H54 (cell line): ENCODE measurements at places on chromosomes 12 and 14.

DNA sequence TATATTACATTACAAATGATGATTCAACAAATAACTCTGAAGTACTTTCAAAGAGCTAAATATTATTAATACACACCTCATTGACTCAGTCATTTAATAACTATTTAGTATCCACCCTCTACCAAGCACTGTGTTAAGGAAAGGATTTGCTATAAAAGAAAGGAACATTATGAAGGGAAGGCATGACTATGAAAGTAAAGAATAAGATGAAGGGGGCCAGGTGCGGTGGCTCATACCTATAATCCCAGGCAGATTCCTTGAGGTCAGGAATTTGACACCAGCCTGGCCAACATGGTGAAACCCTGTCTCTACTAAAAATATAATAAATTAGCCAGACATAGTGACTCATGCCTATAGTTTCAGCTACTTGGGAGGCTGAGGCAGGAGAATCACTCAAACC is 107.9 kb downstream of the PLCZ1 start:
- DNase-seq: no peak

DNA sequence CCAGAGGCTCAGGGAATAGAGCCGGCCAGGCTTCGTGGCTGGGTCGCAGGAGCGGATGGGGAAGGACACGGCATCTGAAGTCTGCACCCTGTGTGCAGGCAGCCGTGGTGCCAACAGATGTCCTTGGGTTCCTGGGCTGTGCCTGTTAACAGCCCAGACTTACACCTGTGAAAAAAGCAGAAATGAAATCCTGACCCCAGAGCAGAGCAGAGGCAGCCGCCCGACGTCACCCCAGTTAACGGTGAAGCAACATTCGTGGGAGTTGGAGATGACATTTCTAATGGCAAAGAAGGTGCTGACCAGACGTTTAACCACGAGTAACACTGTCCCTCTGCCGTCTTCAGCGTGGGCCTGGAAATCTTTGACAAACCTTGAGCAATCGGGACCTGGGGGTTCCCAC is 200.3 kb upstream of the DIO3 start:
- no peak for DNase-seq

- DNase-seq: no peak
These were observed 38.8 kb downstream of the FBXO21 start for GRCh38 chr12:117151403-117152031.

DNA sequence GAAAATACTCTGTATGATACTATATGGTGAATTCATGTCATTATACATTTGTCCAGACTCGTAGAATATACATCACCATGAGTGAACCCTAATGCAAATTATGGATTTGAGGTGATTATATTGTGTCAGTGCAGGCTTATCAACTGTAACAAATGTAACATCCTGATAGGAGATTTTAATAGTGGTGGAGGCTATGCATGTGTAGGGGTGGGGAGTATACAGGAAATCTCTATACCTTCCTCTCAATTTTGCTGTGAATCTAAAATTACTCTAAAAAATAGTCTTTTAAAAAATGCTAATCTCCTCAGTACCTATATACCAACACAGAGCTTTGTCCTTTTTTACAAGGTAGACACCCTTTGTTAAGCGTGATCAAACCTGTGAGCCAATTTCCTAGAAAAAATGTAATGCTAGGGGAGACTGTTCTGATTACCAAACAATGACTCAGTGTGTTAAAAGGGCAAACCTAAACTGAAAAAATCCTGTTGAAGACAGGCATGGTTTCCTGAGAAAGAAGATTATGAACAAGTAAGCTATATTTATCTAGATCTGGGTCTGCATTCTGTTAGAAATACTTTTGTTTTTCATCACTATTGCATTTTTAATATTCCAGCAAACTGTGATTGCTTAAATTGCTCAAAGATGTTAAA is 170.9 kb downstream of the DUSP6 start:
- DNase-seq: peak; percentile 7

DNA sequence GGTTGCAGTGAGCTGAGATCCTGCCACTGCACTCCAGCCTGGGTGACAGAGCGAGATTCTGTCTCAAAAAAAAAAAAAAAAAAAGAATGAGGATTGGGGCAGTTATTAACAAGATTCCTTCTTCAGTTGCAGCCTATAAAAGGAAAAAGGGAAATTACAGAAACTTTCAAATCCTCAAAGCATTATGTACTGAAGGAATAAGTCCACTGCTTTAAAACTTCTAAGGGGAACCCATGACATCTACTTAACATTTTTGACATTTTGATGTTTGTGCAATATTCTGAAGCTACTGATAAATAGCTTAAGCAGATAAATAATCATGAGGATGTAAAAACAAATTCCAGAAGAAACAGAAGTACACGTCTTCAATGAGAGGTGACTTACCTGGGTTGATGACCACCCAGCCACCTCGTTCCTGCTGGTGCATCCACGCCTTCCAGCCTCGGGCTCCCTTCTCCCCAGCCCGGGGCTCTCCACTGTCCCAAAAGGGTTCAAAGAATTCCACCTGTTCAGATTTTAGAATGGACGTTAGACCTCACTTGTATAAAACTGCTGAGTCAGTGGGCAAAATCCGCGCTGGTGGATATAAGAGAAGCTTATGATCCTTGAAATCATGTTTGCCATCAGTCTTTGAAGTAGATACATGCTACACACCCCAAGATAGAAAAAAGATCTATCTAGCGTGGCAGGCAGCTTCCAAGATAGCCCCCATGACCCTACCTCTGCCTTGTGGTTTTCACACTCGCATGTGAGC is 33.7 kb downstream of the NRDE2 start:
- DNase-seq: no peak

GRCh38 chr12:5399266-5399665 is 32.6 kb upstream of the NTF3 start:
- no peak for DNase-seq

- DNase-seq: no peak
These were observed 315.4 kb upstream of the KITLG start for GRCh38 chr12:88895634-88896033.

DNA sequence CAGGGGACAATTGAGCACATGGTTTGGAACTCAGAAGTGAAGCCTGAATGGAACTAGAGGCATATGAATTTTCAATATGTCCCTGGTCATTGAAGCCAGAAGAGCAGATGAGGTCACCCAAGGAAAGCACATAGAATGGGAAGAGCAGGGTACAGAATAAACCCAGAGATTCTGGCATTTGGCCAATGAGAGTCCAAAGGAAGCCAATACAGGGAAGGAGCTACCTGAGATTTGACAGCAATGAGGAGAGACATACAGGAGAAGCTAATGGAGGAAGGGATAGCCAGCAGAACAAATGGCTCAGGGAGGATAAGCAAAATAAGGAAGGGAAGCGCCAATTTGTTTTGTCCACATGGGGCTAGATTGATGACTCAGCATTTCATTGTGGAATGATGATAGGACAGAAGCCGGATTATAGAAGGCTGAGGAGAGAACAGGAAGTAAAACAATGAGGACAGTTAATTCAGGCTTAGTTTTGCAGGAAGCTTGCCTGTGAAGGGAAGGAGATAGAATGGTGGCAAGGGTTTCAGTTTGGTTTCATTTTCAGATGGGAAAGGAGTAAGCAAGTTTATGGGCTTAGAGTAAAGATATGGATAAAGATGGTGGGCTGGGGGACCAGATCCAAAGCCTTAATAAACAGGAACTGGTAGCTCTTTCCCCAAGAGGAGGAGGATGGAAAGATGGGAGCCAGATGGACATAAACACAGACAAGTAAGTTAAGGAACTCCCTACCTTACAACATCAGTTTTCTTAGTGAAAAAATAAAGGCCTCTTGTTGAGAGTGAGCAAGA is 3.2 kb upstream of the SPTSSA start:
- DNase-seq: peak; percentile 50

DNA sequence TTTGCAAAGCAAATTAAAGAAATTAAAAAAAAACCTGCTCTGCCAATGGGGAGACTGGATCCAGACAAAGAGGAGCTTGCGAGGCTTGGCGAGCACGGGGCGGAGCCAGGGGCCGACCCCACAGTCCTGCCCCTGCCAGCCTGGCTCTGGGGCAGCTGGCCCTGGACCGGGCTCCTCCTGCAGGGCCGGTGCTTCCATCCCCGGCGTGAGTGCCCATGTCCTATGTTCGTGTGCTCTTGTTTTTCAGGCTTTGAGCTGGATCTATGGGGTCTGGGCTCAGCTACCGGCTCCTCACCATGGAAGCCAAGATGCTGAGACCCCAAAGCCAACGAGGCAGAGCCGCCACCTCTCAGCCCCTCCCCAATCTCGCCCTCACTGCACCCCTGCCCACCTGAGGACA is 176.8 kb downstream of the KIF26A start:
- no peak for DNase-seq

GRCh38 chr14:26873362-26873960 is 275.6 kb upstream of the NOVA1 start:
- no peak for DNase-seq

DNA sequence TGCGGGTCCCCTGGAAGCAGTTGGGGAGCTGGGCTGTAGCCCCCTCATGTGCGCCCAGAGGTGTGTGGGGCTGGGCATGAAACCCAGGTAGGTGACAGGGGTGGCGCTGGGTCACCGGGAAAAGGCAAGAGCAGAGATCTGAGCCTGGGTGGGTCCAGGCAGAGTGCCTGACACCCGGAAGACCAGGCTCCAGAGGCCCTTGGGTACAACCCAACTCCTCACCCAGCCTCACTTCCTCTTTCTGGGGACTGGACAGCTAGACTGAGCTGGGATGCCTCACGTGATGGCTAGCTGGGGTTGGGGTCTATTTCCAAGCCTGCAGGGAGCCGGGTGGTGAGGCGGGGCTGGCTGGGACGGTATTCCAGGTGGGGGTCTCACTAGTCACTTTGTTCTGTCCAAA is 16.3 kb upstream of the CYP46A1 start:
- DNase-seq: no peak

- DNase-seq: no peak
These were observed 44.9 kb downstream of the MAPKAPK5 start for GRCh38 chr12:111886662-111887545.

- no peak for DNase-seq
These were observed 32.6 kb downstream of the CCDC85C start for GRCh38 chr14:99571303-99571986.

GRCh38 chr14:104557086-104557485 is 22.5 kb upstream of the C14orf180 start:
- DNase-seq: no peak

DNA sequence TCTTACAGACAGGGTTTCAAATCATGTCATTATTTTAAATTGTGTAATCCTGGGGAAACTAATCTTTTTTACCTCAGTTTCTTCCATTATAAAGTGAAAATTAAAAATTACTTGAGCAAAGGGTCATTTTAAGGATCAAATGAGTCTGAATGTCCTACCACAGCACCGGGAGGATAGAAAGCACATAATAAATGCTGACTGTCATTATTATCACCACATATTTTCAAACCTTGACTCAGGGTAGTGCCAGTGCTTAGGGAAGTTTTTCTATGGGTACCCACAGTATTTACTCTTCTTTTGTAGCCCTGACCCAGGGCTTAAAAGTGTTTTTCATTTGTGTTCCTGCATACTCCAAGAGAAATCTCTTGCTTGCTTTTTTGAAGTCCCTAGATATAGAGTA is 60.5 kb downstream of the KCNMB4 start:
- DNase-seq: no peak

GRCh38 chr12:110668480-110669192 is 20.3 kb downstream of the HVCN1 start:
- DNase-seq: no peak

GRCh38 chr14:100296106-100296651 is 10.1 kb downstream of the SLC25A29 start:
- no peak for DNase-seq

DNA sequence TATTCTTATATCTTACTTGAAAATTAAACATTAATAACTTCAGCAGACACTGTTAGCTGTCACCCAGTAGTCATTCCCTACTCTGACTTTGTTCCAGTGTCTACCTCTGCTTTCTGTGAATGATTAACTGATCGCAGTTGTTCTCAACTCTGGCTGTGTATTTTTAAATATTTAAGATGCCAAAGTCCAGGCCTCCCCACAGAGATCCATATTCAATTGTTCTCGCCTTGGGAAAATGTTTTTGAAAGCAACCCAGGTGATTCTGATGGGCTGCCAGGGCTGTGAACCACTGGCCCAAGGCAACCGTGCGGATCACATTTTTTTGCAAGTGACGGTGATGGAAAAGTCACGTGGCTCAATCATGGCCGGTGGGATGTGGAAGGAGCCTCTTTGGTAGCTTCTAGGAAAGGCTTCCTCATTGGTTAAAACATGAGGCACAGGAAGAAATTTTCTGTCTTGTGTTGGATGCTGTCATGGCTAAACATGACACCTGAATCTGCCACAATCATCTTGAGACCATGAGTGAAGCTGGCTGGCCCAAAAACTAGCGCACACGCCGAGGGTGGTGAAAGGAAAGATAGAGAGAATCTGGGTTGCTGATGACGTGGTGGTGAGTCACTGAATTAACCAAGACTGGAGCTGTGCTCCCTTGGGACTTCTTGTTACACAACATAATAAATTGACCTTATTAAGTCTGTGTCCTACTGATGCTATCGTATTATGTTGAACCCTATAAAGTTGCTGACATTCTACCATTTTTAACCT is 37.2 kb downstream of the RDH12 start:
- peak; percentile 40 for DNase-seq

- no peak for DNase-seq
These were observed 15.1 kb downstream of the LTBP2 start for GRCh38 chr14:74596741-74597450.

GRCh38 chr14:25259470-25259869 is 209.5 kb upstream of the STXBP6 start:
- DNase-seq: no peak

DNA sequence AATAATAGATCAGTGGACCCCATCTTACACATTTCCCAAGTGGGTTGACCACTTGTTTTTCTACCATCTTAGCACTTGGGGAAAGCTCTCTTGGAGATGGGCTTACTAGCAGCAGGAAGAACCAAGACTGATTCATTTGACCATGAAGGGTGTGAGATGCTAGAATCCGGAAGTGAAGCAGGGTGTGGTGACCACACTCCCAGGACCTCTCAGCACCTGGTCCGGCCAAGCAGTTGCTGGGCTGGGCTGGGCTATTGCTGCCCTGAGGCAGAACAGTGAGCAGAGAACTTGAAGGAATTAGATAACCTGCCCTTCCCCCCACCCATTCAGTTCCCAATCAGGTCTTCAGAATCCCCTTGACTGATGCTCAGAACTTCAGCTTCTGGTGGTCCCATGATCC is 24.4 kb downstream of the ADCY6 start:
- DNase-seq: no peak

DNA sequence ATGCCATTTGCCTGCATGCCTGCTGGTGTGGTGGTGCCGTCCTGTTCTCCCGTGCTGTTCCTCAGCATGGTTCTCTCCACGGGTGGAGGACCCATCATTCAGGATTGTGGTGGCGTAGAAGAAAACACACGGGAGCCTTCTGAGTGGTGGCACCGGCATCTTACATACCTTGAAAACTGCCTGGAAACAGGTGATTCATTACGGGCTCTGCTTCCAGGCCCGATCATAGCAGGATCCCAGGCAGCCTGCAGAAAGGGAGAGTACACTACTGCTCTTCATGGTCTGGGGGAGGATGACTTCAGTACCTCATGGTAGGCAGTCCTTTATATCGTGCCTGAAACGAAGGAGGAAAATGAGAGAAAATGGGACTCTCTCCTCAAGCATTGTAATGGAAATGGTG is 66.6 kb upstream of the KCNA5 start:
- no peak for DNase-seq
